ENCODE measurements at places on chromosomes 2 and 18. TPM values are rescaled to one million over a fixed set of nuclear protein-coding genes. Genes with fewer than 3 reads are reported as not detected.

Gene TRIB2
- total RNA-seq: 32.6 TPM

Gene CDK15
- total RNA-seq: 1.3 TPM

Gene STPG4
- 1.6 TPM for total RNA-seq

Gene TMEM182
- 1.3 TPM for total RNA-seq

Gene PKDCC
- total RNA-seq: 30.4 TPM

Gene SPIRE1
- total RNA-seq: 30.6 TPM

Gene NDUFV2
- total RNA-seq: 103 TPM

Gene UGT1A5
- total RNA-seq: not detected

Gene RSAD2
- total RNA-seq: 0.43 TPM

Gene TBR1
- under 0.01 TPM for total RNA-seq

Gene ALPI
- total RNA-seq: not detected

Gene LYPD6
- total RNA-seq: 12.0 TPM

Gene GALNT5
- total RNA-seq: 0.22 TPM

Gene BAZ2B
- total RNA-seq: 36.5 TPM

Gene ANKRD44
- 11.5 TPM for total RNA-seq

Data from placental pericyte (primary cell).